ENCODE measurements at places on chromosomes 2 and 18.
A peak's percentile ranks its signal among the peaks of the same experiment; 100 is the strongest.

DNA sequence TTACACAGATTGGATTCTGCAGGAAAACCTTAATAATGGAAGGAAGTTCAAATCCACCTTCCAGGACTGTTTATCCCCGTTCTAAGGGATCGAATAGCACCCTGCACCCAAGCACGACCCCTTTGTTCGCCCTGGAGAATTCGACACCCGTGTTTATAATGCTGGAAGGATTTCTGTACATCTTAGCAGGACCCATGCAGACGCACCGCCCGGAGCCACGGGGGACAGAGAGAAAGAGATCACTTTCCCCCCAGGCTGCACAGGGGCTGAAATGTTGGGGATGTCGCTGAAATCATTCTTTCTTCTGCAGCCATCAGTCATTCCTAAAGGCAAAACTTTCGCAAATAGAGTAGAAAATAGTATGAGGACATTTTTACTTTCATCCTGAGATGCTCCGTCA, 238.7 kb upstream of the SALL3 start:
- DNase-seq = no peak

DNA sequence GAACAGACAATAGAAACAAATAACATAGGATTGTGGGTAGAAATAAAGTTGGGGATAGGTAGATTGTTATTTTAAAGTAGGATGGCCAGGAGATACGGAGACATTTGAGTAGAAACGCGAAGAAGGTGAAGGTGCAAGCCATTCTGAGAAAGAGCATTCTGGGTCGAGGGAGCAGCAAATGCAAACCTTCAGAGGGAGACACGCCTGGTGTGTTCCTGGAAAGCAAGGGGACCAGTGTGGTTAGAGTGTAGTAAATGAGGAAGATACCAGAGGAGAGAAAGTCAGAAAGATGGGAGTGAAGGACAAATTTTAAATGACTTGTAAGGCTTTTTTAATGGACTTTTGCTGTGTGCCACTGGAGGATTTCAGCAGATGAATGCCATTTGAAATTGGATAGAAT, 1.7 kb downstream of the CYP20A1 start:
- no peak for DNase-seq

- no peak for DNase-seq
Measured at GRCh38 chr2:200223205-200223784, 83.2 kb upstream of the SPATS2L start.

DNA sequence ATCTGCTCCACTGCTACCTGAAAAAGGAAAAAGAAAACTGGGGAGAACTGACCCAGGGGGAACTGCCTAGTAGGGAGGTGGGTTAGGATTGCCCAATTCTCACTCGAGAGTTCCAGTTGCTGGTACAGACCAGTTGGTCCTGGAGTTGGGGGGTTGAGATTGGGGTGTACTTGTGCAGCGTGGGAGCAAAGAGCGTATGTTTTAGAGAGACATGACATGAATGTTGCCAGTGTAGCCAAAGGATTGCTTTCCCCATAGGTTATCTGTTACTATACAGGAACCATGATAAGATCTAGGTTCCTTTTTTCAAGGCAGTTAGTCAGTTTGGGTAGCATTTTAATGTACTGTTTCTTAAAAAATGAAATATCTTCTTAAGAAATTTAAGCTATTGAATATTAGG, 68.6 kb downstream of the APLF start:
- DNase-seq = no peak

- DNase-seq = no peak
Measured at GRCh38 chr18:62862466-62862865, 147.1 kb downstream of the PHLPP1 start.

- no peak for DNase-seq
Measured at GRCh38 chr2:134128746-134129145, 125.1 kb upstream of the MGAT5 start.

GRCh38 chr2:46836295-46837111, 79.1 kb downstream of the MCFD2 start:
- DNase-seq = no peak

- DNase-seq = no peak
Measured at GRCh38 chr2:234015861-234016260, 34.6 kb upstream of the SPP2 start.

- no peak for DNase-seq
Measured at GRCh38 chr2:238465487-238466242, 38.9 kb downstream of the ASB1 start.

DNA sequence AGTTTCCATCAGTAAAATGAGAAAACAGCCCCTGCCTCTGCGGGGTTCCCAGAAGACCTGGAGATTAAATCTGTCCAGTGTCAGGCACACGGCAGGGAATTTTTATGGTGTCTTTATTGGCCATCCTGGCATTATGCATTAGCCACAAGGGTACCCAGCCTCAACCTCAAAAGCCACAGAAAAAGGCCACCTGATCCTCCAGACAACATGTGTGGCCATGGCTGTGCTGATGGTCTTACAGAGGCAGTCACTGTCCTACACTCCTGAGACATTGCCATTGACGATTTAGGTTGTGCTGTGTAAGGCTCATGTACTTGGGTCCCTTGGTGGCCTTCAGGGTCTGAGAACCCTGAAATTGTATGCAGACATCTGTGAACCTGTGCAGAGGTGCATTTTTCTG, 115.6 kb downstream of the SMAD7 start:
- DNase-seq = no peak

GRCh38 chr18:28432339-28432738, 255.4 kb upstream of the CDH2 start:
- no peak for DNase-seq

- no peak for DNase-seq
Measured at GRCh38 chr2:67985586-67985985, 77.2 kb downstream of the C1D start.

DNA sequence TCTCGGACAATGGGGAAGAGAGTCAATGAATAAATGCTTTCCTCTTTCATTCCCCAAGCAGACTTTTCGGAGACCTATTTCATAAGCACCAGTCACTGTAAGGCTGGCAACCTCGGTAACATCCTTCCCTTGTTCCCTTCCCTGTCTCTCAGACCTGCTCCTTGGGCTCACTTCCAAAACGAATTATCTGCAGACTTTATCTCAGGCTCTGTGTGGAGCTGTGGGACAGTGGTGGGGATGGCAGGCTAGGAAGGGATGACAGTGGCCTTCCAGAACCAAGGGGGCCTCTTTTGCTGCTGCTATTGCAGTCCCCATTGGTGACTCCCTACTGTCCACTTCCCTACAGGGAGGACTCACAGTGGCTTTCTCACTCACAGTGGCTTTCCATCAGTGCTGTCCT, 185.6 kb upstream of the MEX3C start:
- no peak for DNase-seq

DNA sequence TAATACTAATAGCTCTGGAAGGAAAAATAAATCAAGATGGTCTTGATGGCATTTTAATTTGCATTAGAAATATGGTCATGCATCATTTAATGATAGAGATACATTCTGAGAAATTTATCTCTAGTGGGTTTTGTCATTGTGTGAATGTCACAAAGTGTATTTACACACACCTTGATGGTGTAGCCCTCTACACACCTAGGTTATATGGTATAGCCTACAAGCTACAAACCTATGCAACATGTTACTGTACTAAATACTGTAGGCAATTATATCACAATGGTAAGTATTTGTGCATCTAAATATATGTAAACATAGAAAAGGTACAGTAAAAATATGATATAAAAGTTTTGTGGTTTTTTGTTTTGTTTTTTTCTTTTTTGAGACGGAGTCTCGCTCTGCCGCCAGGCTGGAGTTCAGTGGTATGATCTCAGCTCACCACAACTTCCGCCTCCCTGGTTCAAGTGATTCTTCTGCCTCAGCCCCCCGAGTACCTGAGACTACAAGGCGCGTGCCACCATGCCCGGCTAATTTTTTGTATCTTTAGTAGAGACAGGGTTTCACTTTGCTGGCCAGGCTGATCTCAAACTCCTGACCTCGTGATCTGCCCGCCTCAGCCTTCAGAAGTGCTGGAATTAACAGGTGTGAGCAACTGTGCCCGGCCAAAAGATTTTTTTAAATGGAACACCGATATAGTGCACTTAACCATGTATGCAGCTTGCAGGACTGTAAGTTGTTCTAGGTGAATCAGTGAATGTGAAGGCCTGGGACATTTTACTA, 83.7 kb upstream of the UBXN4 start:
- no peak for DNase-seq

DNA sequence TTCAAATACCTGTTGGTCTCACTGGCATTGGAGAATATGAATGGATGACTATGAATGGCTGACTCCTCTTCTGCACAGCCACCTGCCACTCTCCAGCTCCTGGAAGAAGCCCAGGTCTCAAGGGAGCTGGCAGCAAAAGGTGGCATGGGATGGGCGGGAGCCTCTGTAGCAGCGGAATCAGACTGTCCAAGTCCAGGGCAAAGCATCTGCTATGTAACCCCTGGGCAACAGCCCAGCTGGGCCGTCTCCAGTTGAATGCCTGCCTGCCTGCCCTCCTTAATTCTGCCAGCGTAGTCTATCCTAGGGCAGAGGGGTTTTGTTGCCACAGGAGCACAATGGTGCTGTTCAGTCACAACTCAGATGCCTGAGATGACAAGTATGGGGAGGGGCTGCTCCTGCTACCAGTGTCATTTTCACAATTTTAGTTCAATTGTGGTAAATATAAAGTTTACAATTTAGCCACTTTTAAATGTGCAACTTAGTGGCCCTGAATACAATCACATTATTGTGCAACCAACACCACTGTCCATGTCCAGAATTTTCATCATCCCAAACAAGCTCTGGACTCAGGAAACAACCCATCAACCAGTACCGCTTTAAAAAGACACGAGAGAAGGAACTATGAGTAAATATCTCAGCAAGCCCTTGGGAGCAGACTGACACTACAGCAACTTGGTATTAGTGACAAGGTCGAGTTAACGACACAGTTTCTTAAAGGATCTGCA, 115.2 kb downstream of the MYO5B start:
- no peak for DNase-seq

DNA sequence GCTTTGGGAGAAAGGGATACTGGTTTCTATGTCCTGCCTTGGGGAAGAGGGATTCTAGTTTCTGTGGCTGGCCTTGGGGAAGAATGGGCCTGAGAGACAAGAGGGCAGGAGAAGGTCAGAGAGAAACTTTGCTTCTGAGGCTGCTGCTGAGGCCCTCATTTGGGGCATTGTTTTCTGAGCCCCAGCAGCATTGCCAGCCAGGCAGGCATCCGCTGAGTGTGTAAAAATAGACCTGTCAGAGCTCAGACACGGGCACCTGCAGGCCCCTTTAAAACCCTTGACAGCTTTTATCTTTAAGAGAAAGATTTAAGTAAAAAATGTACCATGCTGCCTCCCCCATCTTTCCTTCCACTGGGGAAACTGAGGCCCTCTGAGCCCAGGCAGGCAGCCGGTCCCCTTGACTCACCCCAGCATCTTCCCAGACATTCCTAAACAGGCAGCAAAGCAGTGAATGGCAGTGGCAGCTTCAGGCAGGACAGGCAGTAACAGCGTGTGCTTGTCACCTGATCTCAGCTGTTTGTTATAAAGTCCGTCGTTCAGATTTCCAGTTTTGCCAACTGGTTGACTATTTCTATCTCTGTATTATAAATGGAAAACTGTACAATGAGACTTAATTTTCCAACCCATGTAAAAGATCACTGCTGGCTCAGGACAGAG, 27.6 kb downstream of the MLPH start:
- no peak for DNase-seq

GRCh38 chr2:236998236-236998635, 87.5 kb upstream of the COPS8 start:
- DNase-seq = no peak

DNA sequence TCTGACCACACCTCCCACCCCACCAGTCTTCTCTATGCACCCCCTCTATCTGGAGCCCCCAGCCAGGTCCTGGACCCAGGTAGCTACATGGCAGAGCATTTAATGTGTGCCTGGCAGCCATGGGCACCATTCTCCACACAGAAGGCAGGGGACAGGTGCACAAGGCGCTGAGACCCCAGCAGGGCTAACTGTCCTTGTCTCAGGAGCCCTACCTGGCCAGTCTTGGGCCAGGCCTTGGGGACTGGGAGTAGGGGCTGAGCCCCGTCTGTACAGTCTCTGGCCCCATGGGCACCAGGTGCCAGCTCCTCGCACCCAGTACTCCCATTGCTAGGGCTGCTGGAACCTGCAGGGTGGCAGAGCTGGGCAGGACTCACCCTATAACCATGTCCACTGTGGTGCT, 2.9 kb downstream of the GNLY start:
- DNase-seq = no peak

- no peak for DNase-seq
Measured at GRCh38 chr18:51623653-51624052, 426.2 kb upstream of the MEX3C start.

- no peak for DNase-seq
Measured at GRCh38 chr2:28926847-28927246, 32.4 kb downstream of the WDR43 start.

DNA sequence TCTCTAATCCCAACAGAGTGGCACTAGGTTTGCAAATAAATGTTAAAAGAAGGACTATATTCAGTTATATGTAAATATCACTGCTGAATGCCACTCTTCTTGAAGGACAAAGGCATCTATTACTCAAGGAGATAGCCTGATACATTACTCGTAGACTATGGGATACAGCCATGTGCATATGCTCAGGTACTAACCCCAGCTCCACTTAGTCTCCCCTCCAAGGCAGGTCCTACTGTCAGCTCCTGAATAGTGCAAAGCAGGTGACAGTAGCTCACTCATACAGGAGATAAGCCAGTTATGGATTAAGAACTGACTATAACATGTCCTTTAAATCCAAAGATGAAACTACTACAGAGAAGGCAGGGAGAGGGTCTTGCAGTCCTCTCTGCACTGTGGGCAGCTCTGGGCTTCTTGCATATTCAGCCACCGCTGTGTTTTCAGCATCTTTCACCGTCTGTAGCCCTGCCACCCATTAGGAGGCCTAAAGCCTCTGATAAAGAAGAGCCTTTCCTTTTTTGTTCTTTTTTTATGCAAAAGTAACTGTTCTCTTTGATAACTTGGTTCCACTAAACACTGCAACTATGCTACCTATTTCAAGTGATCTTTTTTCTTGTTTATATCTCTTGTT, 135.1 kb upstream of the EPB41L3 start:
- no peak for DNase-seq

DNA sequence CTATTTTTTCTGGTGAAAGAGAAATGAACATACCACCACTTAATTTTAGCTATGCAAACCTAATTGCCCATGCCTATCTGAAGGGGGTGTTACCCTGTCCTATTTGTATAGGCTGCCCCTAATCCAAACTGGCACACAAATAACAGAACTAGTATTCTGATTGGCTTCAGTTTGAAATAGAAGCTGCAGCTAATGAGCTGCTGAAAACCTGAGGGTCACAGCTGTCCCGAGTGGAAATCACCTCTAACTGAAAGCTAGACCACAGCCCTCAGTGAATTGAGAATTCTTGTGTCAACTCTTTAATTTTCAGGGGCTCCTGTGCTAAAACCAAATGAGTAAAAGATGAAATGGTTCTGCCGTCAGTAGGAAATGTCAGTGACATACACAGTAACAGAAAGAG, 28.7 kb downstream of the CCDC141 start:
- DNase-seq = peak; percentile 61

DNA sequence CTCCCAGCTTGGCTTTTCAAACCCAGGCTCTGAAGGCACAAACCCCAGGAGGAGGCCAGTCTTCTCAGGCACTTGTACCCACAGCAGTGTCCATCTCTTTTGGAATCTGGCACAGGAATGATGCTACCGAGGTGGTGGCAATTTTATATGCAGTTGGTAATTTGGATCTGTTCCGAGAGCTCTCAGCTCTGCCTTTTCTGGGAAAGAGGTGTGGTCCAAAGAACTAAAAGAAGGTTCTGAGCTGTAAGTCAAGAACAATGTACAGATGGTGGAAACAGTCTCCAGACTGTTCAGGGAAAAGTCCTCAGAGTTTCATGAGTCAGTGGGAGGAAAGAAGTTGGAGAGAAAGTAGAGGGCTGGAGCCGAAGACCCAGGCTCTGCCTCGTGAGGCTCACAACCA, 353.4 kb downstream of the TGIF1 start:
- no peak for DNase-seq

- no peak for DNase-seq
Measured at GRCh38 chr2:85169581-85169980, 36.4 kb downstream of the TCF7L1 start.
